NCI-H510A (cell line): ENCODE measurements at places on chromosomes 1 and 21.

DNA sequence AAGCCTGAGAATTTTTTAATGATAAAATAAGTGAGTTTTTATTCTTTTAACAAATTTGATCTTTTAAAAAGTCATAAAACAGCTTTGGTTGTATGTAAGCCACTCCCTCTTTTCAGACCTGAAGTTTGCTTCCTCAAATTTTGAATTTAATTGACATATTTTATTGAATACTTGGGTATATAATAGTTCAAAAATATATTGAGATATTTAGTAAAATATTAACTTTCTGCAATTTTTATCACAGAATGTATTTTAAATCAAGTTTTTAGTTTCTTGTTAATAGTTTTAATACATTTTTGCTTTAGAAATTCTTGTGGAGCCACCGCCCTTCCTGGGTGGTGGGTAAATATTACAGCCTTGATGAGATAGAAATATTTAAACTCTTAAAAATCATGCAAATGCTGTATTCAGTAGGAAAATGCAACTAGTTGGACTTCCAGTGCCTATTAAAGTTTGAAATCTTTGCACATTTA is 867 bp downstream of the PTPRC start:
- no peak for DNase-seq

DNA sequence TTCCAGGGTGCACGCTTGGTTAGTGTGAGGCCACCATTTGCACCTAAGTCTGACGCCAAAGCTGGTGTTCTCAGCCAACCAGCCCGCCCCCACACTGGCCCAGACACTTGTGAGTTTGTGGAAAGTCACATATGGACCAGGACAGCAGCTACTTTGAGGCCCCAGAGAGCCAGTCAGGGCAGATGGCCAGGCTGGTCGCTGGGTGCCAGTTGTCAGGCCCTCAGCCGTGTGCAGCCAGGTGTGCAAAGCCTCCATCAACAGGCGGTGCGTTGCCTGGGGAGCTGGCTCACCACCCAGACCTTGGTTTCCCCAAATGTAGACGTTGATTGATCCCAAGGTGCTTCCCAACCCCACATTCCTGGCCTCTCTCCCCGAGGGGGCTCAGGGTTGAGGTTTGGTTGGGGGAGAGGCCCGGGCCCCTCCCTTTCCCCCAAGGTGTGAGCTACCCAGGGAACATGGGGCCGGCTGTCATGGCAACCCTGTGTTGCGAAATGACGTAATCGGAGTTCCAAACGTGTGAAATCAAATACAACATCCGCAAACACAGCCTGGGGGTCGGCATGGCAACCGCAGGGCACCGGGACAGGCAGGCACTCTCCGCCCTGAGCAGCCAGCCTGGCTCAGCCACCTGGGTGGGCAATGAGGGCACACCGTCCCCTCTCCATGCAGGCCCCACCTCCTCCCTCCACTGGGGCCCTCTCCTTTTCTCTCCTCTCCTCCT is 42.2 kb upstream of the WNT4 start:
- DNase-seq: peak; percentile 91

DNA sequence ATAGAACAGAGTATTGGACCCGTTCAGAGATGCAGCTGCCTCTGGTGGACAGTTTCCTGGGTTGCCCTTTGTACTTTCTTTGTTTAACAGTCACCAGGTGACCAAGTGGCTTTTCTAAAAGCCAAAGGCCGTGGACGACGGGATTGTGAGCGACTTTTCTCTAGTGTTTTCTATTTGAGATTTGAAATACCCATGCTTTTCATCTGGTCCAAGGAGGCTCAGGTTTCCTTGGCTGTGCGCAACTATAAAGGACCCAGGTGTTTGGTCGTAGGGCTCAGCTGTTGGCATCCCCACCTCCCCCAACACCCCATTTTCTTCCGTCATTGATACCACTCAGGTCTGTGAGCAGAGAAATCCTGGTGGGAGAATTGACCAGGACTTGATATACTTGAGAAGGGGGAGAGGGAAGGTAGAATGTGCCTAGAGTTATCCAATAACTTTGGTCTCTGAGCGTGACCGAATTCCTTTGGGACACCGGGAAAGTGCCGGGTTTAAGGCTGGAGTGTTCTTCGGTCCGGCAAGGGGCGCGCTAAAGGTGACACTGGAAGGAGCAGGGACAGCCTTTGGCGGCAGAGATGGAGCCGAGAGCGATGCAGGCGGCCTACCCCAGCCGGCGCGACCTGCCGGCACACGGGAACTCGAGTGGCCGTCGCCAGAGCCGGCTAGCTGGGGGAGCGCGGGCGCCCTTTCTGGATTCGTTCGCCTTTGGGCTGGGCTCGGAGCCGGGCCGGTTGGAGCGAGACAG is 83.4 kb upstream of the BMP8A start:
- DNase-seq: peak; percentile 76

DNA sequence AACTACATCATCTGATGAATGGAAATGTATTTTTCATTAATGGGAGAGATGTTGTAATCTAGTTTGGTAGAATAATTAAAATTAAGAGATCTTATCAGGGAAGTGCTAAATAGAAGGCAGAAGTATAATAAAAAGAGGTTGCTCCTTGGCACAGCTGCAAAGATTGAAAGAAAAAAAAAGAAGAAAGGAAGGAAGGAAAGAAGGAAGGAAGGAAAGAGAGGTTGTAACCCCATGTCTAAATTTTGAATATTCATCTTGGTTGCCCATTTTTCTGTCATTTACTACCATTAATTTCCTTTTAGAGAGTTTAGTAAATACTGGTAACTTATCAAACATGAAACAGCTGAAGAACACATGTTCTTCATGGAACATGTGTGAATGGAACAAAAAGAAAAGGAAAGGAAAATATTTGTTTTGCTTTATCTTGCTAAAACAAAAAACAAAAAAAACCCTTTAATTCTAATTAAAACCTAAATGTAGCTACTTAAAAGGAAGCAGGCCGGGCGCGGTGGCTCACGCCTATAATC is 10.5 kb upstream of the MDM4 start:
- DNase-seq: no peak

GRCh38 chr1:235052067-235053008 is 76.3 kb downstream of the TOMM20 start:
- DNase-seq: no peak

DNA sequence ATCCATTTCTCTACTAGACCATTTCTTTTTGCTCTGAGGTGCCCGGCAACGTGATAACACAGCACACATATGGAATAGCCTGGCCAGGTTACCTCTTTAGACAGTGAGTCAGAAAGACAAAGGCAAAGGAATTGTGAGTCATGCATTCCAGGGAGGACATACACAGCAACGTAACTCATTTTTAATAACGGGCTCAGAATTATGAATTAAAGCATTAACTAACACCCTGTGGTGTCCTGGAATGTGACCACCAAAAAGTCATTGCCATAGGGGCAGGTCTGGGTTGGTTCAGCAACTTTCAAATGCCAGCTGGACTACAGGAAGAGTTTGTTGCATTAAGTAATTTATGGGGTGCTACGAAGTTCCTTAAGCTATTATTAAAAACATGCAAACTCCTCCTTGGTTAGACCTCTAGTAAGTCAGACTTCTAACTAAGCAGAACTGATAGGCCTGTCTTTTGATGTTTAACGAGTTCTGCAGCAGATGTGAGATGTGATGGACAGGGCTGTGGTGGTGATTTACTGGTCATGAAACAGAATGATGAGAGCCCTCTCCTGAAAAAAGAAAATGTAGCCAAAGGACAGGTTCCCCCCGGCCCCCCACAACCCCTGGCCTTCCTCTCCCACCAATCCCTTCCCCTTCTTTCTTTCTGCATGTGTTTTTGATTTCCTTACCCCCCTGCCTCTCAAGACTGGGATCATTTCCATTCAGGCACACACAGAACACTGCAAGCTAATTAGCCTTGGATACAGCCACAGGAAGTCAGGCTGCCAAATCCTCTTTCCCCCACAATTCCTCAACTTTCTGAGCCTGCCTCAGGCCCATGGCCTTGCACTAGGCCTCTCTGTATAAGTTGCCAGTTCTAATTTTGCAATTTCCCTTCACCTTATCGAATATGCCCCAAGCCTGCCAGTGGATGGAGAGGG is 88.9 kb upstream of the HAO2 start:
- DNase-seq: no peak

DNA sequence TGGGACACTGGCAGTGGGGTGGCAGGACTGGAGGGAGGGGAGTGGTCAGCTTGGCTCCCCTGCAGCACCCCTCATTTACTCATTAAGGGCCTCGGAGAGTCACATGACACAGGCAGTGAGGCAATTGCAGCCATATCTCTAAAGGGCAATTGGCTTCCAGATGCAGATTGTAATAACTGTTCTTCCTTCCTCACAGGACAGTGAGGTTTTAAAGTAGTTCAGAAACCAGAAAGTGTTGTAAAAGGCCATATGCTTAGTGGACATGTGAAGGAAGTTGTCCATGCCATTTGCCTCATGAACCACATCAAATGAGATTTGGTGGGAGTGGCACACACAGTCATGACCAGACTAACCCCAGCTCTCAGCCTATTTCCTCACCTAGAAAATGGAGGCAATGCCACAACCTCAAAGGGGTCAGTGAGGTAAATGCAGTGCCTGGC is 11.1 kb downstream of the MTX1 start:
- no peak for DNase-seq

DNA sequence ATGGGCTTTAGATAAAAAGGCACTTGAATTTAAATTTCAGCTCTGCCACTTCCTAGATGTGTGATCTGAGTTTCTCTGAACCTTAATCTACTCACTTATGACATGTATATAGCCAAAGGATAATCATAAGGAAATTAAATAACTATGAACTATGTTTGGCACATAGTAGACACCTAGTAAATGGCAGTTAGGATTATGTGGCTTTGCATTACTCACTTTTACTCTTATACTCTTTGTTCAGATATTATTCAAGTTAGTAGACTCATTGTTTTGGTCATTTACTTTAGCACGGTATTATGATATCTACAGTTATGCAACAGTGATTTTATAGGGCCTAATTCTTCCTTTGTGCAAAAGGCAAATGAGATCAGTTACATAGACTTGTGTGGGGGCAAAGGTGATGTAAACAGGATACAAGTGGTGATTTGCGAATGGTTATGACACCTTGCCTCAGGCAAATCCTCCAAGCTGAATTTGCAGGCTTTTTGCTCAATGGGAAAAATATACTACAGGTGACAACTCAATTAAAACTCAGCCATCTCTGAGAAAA is 297.2 kb upstream of the PBX1 start:
- no peak for DNase-seq

DNA sequence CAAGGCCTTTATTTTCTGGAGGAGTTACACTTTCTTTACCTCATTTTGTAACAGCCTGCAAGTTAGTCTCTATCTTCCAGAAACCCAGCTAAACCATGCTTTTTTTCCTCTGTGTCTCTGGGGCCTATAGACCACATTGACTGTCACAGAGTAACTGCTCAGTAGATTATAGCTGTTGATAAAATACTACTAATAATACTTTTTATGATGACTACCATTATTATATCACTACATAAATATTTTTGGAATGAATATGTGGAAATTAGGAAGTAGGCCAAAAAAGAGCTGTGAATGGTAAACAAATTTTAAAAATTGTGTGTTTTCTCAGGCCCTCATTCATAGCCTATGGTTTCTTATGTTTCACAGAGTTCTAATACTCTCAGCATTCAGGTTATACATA is 233.1 kb upstream of the USP24 start:
- no peak for DNase-seq

DNA sequence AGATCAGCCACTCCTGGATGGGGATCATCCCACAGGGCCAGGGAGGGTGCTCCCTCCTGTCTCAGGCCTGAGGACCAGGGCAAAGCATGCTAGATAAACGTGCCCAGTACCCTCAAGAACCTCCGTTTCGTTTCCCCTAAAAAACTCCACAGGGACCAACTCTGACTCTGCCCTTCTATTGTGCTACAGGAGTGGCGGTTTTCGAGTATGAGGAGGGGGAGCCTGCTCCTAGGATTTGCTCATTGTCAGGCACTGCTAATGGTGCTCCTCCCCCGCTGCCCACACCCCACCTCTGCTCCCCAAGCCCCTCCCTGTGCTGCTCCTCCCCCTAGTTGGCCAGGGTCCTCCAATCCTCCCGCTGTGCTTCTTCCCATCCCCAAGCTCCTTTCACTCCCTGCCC is 32.0 kb downstream of the PGBD5 start:
- DNase-seq: no peak

DNA sequence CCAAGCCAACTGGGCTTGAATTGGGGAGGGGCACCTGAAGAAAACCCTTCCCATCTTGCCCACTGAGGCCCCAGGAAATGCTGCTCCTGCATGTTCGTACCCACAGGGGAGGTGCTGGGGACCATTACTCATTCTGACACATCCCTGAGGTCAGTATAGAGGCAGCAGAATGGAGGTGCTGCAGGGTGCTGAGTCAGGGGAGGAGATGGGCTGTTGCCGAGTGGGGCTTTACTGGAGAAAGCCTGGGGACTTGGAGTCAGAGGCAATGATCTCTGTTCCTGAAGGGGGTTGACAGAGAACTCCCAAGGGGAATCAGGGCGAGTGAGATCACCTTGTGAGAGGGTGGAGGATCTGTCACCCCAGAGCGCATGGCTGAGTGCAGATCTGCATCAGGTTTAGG is 40.2 kb upstream of the KCNA10 start:
- no peak for DNase-seq

DNA sequence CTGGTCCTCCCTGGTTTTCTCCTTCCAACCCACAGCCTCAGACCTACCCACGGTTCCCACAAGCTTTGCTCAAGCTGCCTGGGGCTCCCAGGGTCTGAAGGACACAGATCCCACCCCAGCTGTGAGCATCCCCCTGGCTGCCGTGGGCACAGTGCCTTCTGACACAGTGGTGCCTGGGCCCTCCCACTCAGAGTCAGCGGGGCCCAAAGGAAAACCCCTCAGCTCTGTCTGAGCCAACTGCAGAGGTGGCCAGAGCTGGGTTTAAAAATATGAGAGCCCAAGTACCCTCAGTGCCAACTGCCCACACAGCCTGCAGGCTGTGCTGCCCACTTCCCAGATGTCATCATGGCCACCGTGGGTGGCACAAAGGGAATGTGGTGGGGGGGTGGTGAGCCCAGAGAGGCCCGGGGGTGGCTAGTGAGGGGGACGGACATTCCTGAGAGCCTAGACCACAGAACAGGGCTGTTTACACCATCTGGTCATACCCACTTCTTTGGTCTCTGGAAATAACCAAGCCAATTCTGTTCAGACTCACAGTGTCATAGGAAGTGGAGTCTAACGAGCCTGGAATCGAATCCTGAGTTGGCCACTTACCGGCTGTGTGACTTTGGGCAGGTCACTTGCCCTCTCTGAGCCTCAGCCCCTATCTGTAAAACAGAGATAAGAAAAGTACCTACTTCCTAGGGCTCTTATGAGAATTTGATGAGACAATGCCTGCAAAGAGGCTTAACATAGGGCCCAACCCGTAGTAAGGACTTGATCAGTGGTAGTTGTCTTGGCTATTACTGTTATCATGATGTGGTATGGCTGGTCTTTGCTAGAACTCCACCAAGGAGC is 85.5 kb downstream of the CAMK2N1 start:
- DNase-seq: no peak

DNA sequence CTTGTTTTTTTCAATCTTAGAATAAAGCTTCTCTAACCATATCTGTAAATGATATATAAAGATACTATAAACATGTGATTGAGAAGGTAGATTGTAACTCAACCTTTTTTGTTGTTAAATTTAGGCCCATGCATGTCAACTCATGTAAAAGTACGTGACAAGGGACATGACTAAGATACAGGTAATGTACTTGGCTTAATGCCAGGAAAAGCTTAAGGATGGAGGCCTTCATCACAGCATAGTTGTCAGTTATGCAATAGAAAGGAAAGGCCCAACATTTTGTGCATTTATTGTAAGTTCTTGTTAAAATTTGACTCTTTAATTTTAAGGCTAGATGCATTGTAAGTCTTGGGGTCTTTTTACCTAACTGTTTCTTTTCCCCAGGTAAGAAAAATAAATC is 305.1 kb downstream of the LTN1 start:
- DNase-seq: no peak
